ENCODE measurements at places on chromosomes 3 and 15.
A peak's percentile ranks its signal among the peaks of the same experiment; 100 is the strongest.

DNA sequence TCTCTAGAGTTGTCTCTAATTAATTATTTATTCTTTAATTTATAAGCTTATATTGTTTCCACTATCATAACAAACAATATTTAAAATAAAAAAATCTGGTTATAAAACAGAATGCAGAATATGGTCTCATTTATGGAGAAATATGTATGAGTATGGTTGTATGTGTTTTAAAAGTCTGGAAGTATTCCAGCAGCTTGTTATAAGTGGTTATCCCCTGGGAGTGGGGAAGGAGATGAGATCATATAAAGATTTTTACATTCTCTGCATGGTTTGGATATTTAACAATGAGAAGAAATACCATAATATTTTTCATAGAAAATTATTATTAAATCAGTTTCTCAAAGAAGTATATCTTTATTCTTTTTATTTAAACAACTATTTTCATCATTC, 135.4 kb upstream of the MB21D2 start:
- no peak for DNase-seq

DNA sequence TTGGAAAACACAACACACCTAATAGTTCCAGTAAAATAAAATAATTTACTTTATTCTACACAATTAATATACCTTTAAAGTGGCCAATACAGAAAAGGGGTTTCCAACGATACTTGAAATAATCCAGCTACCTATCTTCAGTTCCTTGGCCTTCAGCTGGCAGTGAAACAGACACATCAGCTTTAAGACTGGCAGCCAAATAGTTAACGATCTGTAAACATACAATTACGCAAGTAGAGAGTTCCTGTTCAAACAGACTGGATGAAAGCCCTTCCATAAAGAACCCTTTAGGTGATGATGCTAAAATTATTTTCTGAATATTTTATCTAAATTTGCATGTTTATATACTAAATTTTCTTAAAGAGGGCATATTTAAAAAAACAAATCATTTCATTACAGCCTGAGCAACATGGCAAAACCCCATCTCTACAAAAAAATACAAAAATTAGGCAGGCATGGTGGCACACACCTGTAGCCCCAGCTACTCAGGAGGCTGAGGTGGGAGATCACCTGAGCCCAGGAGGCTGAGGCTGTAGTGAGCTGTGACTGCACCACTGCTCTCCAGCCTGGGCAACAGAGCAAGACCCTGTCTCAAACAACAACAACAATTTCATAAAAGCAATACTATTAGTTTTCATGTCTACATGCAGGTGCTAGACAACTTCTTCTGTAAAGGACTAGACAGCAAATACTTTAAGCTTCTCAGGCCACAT, 12.9 kb downstream of the DYNC1LI1 start:
- no peak for DNase-seq

DNA sequence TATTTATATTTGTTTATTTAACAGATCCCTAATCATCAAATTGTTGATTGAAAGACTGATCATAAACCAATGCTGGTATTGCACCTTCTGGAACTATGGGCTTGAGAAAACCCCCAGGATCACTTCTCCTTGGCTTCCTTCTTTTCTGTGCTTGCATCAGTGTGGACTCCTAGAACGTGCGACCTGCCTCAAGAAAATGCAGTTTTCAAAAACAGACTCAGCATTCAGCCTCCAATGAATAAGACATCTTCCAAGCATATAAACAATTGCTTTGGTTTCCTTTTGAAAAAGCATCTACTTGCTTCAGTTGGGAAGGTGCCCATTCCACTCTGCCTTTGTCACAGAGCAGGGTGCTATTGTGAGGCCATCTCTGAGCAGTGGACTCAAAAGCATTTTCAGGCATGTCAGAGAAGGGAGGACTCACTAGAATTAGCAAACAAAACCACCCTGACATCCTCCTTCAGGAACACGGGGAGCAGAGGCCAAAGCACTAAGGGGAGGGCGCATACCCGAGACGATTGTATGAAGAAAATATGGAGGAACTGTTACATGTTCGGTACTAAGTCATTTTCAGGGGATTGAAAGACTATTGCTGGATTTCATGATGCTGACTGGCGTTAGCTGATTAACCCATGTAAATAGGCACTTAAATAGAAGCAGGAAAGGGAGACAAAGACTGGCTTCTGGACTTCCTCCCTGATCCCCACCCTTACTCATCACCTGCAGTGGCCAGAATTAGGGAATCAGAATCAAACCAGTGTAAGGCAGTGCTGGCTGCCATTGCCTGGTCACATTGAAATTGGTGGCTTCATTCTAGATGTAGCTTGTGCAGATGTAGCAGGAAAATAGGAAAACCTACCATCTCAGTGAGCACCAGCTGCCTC, 14.7 kb downstream of the THBS1 start:
- peak; percentile 33 for DNase-seq

- peak; percentile 2 for DNase-seq
These were observed 62.7 kb upstream of the GK5 start for GRCh38 chr3:142287866-142288638.

- no peak for DNase-seq
These were observed 5.6 kb upstream of the PYDC2 start for GRCh38 chr3:191455257-191455952.

DNA sequence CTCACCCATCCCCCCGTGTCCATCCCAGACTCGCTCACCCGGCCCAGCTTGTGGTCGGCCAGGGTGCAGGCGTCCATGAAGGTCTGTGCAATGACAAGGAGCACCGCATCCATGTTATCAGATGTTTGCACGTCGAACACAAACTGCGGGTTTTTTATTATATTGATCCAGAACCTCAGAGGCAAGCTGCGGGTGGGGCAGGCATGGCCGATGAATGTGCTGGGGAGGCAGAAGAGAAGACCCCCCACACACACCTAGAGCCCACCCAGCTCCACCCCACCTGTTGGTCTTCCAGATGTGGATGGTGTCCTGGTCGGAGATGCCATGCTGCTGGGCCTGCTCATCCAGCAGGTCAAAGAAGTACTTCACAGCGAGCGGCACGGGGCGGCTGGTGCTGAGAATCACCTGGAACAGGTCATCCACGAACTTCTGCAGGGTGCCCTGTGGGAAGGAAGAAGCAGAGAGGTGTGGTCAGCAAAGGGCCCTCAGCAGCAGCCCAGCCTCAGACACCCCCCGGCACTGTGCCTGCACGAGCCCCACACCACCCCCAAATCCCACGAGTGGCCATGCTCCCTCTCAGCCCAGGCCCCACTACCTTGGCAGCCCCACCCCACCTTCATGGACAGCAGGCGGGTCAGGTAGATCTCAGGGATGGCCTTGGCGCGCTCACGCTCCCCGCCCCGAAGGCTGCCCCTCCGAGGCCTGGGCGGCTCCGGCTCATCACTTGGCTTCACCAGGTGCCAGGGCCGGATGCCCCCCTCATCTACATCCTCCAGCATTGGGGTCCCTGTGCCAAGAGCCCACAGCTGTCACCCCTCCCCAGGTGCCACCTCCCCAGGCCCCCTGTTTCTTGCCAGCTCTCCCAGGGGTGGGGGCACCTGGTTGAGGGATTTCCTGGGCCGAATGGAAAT, 20.3 kb downstream of the PLXNB1 start:
- DNase-seq, result no peak

- DNase-seq, result no peak
These were observed 11.4 kb downstream of the CLK3 start for GRCh38 chr15:74626752-74627692.

DNA sequence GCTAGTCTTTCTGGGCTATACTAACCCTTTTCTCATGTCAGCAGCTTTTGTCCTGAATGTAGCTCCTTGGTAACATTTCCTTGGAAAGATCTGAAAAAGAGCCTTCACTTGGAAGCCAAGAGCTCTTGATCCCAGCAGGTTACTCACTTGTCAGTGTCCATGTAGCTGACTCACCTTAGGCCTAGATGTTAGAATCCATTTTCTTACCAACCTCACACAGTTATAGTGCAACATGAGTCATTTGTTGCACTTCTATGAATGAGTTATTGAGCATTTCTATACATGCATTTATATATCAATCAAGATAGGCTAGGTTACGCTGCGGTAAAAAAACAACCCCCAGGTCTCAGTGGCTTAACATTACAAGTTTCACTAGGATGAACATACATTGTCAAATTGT, 106.8 kb upstream of the SLC7A14 start:
- DNase-seq, result no peak

DNA sequence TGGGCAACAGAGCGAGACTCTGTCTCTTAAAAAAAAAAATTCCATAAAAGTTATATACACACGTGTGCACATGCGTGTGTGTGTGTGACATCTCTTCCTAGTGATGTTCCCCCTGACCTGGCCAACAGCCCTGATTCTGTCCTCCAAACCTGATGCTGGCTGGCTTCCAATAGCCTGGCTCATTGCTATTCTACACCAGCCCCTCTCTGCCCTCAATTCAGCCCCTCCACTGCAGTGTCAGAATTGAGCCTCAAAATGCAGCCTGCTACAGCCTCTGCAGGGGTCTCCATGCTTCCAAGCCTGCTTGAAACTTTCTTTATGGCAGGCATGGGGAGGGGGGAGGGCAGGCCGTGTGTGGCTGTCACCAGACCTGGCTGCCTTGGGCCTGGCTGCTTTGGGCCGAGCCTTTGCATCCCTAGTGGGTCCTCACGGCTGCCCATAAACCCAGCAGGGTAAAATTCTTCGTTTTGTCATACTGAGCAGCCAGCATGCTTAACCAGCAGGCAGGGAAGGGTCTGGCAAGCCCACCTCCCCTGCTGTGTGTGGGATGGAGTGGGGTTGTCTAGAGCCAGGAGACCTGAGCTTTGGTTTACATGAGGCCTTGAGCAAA, 22.7 kb upstream of the DOCK3 start:
- DNase-seq, result no peak

- no peak for DNase-seq
These were observed 958 bp downstream of the GLDN start for GRCh38 chr15:51342227-51342999.

DNA sequence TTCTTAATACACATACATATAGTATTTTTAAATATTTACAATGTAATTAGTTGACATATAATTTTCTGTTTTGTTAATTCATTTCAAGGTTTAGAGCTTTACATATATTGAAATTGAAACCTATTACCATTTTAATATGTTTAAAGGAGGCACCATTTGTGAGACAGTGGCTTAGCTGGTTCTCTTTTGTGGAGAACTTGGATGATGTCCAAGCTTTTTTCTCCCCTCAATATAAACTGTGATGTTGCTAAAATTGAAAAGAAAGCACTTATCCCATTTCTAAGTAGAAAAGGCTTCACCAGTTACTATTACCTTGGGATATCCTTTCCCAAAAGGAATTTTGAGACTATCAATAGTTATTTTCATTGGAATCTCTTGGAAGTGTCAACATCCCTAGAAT, 707.2 kb downstream of the NTRK3 start:
- no peak for DNase-seq

DNA sequence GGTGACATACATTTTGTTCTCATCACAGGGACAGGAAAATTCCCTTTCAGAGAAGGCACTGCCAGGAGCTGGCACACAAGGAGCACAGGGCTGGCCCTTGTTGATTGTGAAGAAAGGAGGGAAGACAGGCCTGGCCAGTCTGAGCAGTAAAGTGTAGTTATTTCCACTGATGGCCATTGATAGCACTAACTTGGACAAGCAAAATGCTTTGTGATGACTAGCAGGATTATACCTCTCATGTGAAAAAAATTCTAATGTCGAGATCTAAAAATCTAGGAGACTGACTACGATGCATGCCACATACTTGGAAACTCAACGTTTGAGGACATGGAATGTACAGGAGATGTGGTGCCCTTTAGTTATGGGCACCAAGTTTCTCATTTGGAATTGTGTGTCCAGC, 54.3 kb upstream of the ST8SIA2 start:
- DNase-seq, result no peak

GRCh38 chr3:125351152-125351551, 24.0 kb downstream of the ZNF148 start:
- no peak for DNase-seq

DNA sequence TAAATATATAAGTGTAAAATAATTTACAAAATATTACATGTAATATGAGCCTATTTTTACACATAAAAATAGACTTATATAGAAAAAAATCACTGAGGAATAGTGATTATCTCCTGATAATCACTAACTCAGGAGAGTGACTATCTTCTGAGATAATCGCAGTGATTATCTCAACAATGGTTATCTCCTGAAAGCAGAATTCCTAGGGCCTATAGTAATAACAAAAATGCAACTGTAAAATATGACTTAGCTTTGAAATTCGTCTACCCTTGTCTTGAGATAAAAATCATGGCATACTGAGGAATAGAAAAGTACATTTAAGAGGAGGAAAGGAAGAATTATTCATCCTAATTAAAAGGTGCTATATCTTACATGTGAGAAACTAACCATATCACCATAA, 117.0 kb upstream of the ASB14 start:
- no peak for DNase-seq

DNA sequence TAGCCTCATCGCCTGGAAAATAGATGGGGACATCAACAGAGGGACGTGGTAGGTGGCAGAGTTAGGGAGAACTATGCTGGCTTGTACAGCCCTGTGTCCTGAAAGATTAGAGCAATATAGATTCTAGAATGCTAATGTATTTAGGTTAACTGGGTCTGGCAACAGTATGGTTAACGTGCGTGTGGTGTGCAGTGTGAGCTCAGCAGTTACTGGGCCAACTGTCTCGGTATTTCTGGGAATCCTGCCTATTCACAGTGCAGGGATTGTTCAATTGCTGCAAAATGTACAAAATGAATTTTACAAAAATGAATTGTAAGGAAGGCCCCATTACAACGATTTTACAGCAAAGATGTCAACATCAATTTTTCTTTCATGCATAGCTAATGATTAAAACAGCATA, 20.6 kb downstream of the MEIS2 start:
- DNase-seq, result no peak

GRCh38 chr15:80249973-80250372, 2.0 kb downstream of the CTXND1 start:
- DNase-seq, result no peak

DNA sequence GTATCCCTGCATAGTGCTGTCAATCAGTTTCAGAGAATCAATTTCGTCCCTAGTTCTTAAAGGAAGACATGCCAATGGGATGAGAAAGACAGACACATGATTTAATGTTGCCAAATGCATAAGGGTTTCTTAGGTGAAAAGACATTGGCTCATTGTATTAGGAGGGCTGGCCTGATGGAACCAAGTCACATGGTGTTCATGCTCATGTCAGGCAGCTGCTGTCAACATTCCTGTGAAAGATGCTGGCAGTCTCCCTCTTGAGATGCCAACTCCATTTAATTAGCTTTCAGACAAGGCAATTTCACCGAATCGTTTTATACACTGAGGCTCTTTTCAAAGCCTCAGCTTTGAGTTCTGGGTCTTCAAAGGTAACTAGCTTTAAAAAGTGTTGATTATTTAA, 16.1 kb upstream of the IL1RAP start:
- DNase-seq, result no peak

DNA sequence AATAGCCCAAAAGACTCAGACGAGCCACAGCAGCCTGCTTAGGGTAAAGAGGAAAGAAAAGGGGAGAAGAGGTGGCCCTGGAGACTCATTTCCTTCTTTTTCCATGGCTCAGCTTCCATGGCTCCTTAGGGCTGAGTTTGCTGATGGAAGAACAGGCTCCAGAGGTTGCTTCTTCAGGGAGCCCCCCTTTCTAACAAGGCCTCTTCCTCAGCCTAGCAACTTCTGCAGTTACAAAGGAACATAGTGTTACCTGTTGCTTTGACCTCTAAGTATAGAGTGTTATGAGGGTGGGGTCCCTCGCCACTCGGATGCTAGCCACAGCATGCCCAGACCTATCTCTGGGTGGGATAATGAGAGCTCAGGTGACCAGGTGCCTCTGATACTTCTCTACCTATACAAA, 43.2 kb upstream of the SPESP1 start:
- no peak for DNase-seq

Data from ACHN (cell line).